ENCODE measurements at places on chromosomes 13 and 19. TPM values are rescaled to one million over a fixed set of nuclear protein-coding genes. Genes with fewer than 3 reads are reported as not detected.

The KLK11 gene
- polyA plus RNA-seq, result 0.15 TPM

The ANGPTL8 gene
- polyA plus RNA-seq, result 0.62 TPM

The CFD gene
- polyA plus RNA-seq, result 2.1 TPM

The FGF22 gene
- polyA plus RNA-seq, result 0.60 TPM

The SHISA7 gene
- 0.20 TPM for polyA plus RNA-seq

DNA sequence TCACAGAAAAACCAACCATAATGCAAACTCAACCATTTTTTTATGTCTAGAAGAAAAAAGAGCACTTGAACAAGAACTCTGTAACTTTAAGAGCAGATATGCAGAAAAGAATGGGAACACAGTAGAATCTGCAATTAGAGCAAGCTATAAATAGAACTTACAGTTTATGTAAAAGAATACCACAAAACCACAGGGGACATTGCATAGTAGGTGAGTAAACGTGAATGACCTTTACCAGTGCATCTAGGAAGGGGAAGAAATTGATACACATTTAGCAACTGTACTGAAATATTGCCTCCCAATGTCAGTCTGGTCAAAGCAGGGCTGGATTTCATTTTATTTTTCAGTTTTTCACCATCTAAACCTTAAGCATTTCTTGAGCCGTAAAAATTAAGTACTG lies 242.2 kb upstream of the EDNRB start:
- no peak for DNase-seq

DNA sequence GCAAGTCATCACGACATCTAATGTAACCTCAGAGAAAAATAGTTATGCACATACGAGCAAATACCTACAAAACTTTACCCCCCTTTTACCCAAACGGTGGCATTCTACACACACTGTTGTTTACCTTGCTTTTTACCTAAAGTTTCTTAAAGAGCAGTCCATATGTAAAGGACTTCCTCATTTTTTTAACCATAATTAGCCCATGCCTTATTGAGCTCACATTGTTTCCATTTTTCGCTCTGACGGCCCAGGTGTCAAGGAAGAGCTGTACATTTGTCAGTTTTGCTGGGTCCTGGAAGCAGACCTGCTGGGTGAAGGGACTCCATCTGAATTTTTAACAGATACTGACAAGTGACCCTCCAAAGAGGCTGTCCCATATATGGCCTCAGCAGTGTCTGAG lies 89.4 kb downstream of the STK24 start:
- DNase-seq, result no peak

DNA sequence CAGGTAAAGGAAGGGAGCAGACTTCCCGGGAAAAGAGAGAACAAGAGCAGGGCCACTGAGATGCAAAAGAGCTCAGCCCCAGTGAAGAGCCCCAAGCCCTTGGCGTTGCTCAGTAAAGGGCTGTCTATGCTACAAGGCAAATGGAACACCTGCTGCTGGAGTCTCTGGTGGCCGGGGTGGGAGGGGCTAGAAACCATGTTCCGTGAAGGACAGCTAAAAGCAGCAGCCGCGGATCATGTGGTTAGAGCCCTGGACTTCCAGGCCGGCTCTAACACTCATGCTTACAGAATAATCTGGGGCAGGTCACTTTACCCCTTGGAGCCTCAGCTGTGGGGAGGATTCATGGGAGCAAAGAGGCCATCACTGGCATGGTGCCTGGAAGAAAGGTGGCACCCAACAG lies 17.8 kb downstream of the POU2F2 start:
- DNase-seq, result no peak

- DNase-seq, result no peak
These were observed 129.3 kb downstream of the ENOX1 start for GRCh38 chr13:43657485-43657884.

GRCh38 chr13:45950386-45951000 lies 98.9 kb upstream of the SIAH3 start:
- no peak for DNase-seq

Measured in left kidney (tissue), 8 donors.